ENCODE measurements at places on chromosomes 16 and 17.

DNA sequence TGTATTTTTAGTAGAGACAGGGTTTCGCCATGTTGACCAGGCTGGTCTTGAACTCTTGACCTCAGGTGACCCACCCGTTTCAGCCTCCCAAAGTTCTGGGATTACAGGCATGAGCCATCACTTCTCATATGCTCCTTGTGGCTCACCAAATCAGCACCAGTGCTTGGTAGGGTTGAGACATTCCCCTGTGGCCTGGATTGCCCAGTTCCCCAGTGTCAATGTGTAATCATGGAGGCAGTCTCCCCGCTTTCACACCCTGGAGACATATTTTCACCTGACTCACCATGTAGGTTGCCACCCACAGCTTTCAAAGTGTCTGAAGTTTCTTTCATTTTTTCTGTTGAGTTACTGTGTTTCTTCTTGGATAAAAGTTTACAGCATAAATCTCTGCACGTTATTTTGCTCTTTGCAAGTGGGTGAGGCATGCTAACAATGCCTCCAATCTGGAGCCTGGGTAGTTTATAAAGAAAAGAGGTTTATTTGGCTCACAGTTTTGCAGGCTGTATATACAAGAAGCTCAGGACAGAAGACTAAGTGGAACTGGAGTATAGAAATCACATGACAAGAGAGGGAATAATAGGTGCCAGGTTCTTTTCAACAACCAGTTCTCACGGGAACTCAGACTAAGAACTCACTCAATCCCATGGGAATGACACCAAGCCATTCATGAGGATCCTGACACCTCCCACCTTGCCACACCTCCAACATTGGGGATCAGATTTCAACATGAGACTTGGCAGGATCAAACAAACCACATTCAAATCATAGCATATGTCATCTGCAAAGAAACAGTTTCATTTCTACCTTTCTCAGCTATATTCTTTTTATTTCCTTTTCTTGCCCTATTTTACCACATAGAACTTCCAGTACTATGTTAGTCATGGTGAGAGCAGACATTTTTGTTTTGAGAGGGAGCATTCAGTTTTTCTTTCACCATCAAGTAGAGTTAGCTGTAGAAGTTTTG is 113.2 kb downstream of the PHKB start:
- DNase-seq, result no peak

GRCh38 chr17:8614988-8615387 is 15.5 kb downstream of the MYH10 start:
- DNase-seq, result no peak

DNA sequence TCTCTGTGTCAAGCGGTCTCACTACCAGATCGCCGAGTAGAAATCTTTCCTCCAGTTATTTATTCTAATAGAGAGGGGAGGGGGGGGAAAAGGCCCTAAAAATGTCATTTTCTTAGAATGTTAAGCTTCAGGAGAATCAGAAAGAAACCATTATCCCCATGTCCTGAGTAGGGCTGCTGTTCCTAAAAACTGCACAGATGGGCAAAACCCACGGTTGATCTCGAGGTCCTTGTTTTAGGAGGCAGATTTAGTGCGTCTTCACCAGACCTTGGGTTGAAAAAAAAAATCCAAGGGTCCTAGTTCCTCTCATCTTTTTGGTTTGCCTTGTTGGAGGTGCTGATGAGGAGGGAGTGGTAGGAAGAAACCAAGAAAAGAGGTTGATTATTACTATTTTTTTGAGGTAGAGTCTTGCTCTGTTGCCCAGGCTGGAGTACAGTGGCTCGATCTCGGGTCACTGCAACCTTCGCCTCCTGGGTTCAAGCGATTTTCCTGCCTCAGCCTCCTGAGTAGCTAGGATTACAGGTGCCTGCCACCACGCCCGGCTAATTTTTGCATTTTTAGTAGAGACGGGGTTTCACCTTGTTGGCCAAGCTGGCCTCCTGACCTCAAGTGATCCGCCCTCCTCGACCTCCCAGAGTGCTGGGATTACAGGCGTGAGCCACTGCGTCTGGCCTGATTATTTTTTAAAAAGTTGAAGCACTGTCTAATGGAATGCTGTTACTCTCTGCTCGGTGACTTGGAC is 1.4 kb downstream of the CBFB start:
- DNase-seq, result no peak

DNA sequence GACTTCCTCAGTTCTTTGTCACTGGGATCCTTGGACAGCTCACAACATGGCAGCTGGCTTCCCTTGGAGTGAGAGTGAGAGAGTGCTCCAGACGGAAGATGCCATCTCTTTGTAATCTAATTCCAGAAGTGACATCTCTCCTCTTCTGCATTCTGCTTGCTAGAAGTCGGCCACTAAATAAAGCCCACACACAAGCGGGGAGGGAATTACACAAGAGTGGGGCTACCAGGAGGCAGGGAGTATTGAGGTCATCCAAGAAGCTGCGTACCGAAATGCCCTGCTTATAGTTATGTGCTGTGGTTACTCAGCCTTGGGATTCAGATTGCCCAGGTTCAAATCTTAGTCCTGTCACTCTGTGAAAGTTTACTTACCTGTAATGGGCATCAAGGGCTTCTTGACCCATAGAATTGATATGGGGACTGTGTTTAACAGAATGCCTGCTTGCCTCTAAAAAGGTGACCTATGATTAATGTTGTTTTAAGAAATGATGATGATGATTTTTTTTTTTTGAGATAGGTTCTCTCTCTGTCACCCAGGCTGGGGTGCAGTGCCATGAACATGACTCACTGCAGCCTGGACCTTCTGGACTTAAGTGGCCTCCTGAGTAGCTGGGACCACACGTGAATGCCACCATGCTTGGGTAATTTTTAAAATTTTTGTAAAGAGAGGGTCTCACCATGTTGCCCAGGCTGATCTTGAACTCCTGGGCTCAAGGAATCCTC is 120.9 kb upstream of the HS3ST2 start:
- no peak for DNase-seq

DNA sequence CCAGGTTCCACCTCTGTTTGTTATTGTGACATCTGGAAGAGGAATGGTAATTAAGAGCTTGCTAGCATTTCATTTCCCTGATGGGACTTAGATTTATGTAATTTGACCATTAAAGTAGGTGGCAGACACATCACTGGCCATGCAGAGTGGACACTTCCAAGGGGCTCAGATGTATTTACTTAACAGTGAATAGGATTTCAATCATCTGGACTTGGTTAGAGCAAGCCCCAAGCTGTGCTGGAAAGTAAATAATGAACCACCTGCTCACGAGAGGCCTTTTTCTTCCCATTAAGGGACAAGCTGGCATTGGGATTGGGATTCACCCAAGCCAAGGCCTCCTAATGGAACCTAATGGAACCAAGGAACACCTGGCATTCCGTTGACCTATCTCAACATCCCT is 395.3 kb downstream of the HS3ST4 start:
- no peak for DNase-seq
